ENCODE measurements at places on chromosomes 2 and 18.

- no peak for DNase-seq
Observed at GRCh38 chr2:128179461-128179755, 88.4 kb downstream of the UGGT1 start.

GRCh38 chr18:59655676-59656075 lies 41.5 kb downstream of the CCBE1 start:
- no peak for DNase-seq

GRCh38 chr2:236955521-236956030 lies 130.1 kb upstream of the COPS8 start:
- no peak for DNase-seq

DNA sequence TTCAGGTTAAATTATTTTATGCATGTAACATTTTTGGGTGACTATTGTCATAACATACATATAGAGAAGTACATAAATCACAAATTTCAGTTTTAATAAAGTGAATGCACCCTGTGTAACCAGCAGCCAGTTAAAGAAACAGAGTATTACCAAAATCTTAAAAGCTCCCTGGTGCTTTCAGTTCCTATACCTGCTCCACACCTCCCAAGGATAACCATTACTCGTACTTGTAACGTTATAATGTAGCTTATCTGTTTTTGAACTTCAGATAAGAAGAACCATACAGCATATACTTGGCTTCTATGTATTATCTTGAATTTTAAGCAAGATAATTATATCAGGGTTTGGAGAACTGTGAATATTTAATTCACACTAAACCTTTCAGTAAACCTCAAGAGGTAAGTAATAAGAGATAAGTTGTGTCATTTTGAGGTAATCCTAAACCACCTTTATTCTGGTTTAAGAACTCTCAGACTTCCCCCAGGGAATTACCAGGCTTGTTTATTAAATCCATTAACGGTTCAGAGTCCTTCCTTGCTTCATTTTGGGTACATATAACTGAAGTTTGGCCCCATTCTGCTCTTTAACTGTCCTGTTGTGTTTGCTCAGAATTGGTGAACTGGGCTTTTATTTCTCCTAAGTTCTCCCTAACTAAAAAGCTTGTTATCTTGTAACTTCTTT lies 58.6 kb downstream of the LCLAT1 start:
- no peak for DNase-seq

DNA sequence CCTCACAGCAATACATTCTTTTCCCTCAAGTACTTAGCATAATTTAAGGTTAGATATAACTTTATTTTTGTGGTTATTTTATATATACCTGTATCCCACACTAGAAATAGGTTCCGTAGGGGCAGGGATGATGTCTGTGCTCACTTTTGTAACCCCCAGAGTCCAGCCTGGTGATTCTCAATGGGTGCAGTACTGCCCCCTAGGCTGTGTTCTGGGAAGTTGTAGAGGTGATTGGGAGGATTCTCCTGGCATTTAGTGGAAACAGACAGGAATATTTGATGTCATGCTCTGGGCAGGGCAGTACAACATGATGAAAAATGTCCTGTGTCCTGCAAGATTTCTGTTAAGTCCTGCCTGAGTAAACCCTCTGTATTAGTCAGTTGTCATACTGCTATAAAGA lies 333.3 kb downstream of the PLCL1 start:
- DNase-seq = no peak

DNA sequence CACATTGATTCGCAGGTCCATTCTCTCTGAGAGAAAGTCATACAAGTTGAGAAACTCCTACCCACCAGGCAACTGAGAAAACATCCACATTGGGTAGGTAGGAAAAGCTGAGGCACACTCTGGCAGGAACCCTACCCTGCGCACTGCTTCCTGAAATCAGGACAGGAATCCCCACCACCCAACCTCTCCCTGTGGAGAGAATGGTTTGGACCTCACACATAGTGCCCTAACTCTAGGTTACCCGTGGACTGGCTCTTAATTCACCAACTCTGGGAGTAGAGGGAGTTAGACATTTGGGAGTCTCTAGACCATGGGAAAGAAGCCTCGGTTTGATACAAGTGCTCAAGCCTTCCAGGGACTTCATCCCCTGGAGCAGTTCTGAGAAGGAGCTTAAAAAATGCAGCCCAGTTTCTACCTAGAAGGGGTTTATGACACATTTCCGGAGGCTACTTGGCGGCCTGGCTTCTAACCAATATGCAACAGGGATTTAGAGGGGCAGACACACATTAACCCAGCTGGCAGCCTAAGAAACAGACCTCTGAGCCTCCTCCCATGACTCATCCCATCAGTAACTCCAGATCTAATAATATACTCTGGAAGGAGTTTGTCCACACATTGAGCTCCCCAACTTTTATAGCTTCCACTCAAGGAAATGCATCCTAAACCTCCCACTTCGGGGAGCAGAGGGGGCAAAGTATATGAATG lies 136.7 kb downstream of the EML6 start:
- DNase-seq = no peak

DNA sequence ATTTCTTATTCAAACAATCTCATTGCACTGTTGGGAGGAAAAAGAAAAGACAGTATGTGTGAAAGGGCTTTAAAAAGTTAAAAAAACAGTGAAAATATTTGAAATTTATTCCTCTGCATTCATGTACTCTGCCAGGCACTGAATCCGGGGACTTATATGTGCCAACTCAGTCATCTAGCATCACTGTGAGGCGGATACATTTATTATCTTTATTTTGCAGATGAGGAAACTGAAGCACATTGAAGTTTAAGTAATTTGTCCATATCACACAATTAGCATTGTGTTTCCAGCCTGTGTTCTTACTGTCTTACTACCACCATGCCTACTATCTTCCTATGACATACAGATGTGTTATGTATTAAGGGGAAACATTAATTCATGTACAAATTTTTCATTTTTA lies 1.8 kb downstream of the LCLAT1 start:
- no peak for DNase-seq

DNA sequence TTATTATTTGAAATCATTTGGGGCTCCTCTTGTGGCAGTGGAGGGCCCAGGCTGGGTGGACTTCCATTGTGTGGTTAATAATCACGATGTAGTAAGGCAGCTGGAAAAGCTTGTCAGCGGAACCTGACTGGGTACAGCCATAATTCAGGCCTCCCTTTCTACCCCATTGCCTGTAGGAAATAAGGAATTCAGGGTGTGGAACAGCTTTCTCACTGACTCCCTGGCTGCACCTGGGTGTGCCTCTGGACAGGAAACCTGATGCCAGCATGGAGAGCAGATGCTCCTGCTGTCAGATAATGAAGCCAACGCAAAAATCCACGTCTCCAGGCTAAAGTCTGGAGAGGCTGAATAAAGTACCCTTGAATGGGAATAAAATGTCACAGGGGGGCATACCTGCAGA lies 44.2 kb downstream of the LYPD6B start:
- no peak for DNase-seq

GRCh38 chr2:230636684-230637271 lies 75.9 kb upstream of the CAB39 start:
- peak; percentile 17 for DNase-seq

DNA sequence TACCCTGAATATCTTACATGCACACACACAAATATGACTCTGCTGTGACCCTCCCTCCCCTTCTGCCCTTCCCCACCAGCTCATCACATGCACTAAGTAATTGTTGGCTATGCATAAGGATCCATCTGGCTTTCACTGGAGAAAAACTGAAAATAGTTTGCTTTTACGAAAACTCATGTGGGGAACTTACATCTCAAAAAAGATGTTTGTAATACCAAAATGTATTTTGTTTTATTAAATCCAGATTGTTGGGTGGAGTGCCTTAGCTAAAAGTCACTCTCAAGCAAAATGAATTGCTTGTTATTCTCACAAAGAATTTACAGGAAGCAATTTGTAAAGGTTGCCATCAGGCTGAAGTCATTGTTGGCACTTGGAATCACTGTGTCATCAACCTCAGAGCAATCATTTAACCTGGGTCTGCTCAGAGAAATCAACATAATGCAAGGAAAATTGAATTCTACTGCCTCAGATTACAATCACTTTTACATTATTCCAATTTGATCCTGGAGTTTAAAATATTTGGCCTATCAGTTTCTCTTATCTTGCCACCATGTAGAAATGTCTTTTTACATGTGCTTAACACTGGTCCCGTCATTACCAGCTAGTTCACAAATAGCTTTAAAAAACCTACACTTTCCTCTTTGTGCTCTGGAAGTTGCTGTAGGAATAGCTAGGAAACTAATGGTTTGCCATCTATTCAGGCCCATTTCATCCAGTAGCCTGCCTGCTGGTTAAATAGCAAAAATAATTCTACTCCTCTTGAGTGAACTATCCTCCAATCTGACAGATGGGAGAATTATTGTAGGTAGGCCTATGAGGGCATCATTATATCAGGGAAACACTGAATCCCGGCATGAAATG lies 90.3 kb upstream of the TMEM17 start:
- DNase-seq = no peak

- no peak for DNase-seq
Observed at GRCh38 chr2:167756446-167756845, 490.9 kb downstream of the STK39 start.

- no peak for DNase-seq
Observed at GRCh38 chr2:42185220-42185921, 16.2 kb downstream of the EML4 start.

DNA sequence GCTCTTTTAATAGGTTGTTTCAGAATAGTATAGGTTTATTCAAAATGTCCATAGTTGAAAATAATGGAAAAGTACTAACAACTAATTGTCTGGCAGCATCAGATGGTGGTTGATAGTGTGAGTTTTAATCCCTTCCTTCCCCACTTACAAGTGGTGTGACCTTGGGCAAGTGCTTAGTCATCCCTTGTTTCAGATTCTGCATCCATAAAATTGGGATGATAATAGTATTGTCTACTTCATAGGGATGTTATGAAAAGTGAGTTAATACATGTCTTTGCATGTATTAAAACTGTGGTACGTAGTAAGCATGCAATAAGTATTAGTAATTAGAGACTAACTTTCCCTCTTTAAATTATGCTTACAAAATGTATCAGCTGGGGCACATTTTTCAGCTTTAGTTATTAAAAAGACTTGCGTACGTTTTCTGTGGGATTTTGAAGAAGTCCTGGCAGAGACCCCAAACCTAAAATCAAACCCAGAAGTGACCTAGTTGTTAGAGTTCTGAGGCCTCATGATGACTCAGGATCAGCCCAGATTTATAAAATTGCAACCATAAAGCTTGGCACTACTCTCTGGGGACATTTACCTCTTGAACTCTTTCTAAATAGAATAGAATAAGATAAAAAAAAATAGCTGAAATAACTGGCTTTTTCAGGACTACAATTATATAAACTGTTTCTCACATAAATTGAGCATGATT lies 8.6 kb downstream of the ITGA4 start:
- no peak for DNase-seq

GRCh38 chr18:10417664-10418063 lies 36.8 kb upstream of the APCDD1 start:
- DNase-seq = no peak

DNA sequence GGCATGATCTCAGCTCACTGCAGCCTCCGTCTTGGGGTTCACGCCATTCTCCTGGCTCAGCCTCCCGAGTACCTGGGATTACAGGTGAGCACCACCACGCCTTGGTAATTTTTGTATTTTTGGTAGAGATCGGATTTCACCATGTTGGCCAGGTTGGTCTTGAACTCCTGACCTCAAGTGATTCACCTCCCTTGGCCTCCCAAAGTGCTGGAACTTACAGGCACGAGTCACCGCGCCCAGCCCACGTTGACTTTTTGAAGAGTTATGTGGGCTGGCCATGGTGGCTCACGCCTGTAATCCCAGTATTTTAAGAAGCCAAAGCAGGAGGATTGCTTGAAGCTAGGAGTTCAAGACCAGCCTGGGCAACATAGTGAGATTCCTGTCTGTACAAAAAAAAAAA lies 20.8 kb downstream of the CCL20 start:
- no peak for DNase-seq

- peak; percentile 21 for DNase-seq
Observed at GRCh38 chr2:88574445-88574844, 52.8 kb downstream of the EIF2AK3 start.

DNA sequence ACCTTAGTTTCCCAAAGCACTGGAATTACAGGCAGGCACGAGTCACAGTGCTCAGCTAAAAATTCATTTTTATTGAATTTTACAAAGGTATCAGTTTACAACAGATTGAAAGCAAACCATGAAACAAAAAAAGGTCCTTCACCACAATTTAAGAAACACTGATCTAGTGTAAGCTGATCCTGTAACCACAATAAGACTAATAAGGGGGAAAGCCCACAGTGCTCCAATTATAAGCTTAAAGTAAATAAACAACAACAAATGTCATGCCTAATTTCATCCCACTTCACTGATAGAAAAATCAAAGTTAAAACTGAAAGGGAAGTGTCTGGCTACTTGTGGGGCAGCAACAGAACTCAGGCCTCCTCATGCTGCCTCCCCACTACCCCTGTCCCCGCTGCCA lies 49.2 kb downstream of the ICA1L start:
- DNase-seq = no peak

- no peak for DNase-seq
Observed at GRCh38 chr18:31444142-31444541, 3.4 kb upstream of the DSG3 start.

- no peak for DNase-seq
Observed at GRCh38 chr18:2325308-2325849, 245.9 kb downstream of the METTL4 start.

- no peak for DNase-seq
Observed at GRCh38 chr18:572091-572830, 7.9 kb upstream of the CETN1 start.

All from T-helper 2 cell treated with Interferon-gamma antibody and Interleukin-4, amounts not matched to agents 5 μg/mL and 100 μg/mL, for 36 hours (primary cell).